ENCODE measurements at places on chromosomes 11 and 22. TPM values are rescaled to one million over a fixed set of nuclear protein-coding genes. Genes with fewer than 3 reads are reported as not detected.
A peak's percentile ranks its signal among the peaks of the same experiment; 100 is the strongest.

BRSK2 gene
- not detected for total RNA-seq

IRAG1 gene
- total RNA-seq = not detected

FIBIN gene
- total RNA-seq = 0.36 TPM

TSSK2 gene
- total RNA-seq = not detected

- no peak for DNase-seq
- H3K36me3 ChIP-seq = no peaks in the 10 kb centered on the region
- H3K27ac ChIP-seq = no peak overlapping the region
- H3K4me1 ChIP-seq = peaks cover 5% of the 10 kb centered on the region
- no peaks in the 10 kb centered on the region for H3K27me3 ChIP-seq
- no peak overlapping the region for H3K4me3 ChIP-seq
These were observed 140.8 kb downstream of the CCDC81 start for GRCh38 chr11:86515297-86516094.

DNA sequence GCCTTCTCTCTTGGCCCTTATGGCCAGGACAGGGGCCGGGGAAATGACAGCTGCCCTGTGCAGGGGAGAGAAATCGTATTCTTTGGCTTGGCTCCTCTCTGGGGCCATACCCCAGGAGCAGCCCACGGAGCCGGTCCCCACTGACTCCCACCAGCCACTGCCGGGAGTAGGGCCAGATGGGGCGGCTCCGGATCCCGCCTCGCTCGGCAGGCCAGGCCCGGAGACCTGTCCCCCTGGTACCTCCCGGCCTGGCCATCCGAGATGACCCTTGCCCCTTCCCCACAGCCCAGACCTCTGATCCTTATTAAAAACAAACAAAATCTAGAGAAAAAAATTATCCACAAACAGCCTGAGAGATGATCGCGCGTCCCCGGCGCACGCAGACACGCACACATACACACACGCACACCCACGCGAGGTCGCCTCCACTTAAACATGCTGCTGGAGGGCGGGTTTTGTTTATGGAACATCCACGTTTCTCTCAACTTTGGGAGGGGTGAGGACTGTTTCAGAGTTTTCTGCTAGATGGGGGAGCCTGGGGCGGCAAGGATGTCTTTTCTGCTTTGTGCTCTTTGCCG is 59.1 kb downstream of the IGLL1 start:
- H3K27ac ChIP-seq = peak overlapping the region; percentile 100
- H3K27me3 ChIP-seq = no peaks in the 10 kb centered on the region
- H3K4me1 ChIP-seq = peaks cover 13% of the 10 kb centered on the region
- DNase-seq = peak; percentile 67
- no peaks in the 10 kb centered on the region for H3K36me3 ChIP-seq

DNA sequence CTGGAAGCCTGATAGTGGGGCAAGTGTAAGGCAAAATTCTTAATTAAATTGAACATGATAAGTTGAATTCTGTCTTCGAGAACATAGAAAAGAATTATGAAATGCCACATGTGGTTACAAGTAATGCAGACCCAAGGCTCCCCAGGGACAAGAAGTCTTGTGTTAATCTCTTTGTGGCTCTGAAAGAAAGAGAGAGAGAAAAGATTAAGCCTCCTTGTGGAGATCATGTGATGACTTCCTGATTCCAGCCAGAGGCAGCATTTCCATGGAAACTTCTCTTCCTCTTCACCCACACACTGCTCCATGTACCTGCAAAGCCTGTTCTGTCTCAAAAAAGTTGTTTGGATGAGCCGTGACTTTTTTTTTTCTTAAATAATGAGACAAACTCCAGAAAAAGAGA is 1.9 kb upstream of the TYR start:
- DNase-seq = no peak
- no peak overlapping the region for H3K4me3 ChIP-seq
- no peaks in the 10 kb centered on the region for H3K27me3 ChIP-seq
- H3K36me3 ChIP-seq = no peaks in the 10 kb centered on the region

GRCh38 chr11:612201-612960 is 3.4 kb downstream of the IRF7 start:
- peaks cover 46% of the 10 kb centered on the region for H3K36me3 ChIP-seq
- no peak overlapping the region for H3K4me3 ChIP-seq
- peak overlapping the region; percentile 85 for H3K27ac ChIP-seq
- no peaks in the 10 kb centered on the region for H3K27me3 ChIP-seq

- H3K36me3 ChIP-seq = no peaks in the 10 kb centered on the region
- no peak overlapping the region for H3K27ac ChIP-seq
- no peak overlapping the region for H3K4me3 ChIP-seq
- H3K27me3 ChIP-seq = no peaks in the 10 kb centered on the region
- no peaks in the 10 kb centered on the region for H3K4me1 ChIP-seq
These were observed 2.6 kb downstream of the CYTH4 start for GRCh38 chr22:37284805-37285355.

GRCh38 chr22:24695060-24695459 is 79.5 kb downstream of the PIWIL3 start:
- peaks cover 11% of the 10 kb centered on the region for H3K4me1 ChIP-seq
- H3K4me3 ChIP-seq = no peak overlapping the region
- no peaks in the 10 kb centered on the region for H3K27me3 ChIP-seq
- no peak for DNase-seq
- no peaks in the 10 kb centered on the region for H3K36me3 ChIP-seq
- no peak overlapping the region for H3K27ac ChIP-seq
